Central memory CD8-positive, alpha-beta T cell (primary cell): ENCODE measurements at places on chromosomes 16 and 17.
A peak's percentile ranks its signal among the peaks of the same experiment; 100 is the strongest.

- DNase-seq: no peak
Measured at GRCh38 chr17:69228576-69228975, at the start of gene ABCA10. Gene ABCA10 (minus strand): TSS chr17:69228824. CDS start chr17:69225358, 3,466 bp downstream.

DNA sequence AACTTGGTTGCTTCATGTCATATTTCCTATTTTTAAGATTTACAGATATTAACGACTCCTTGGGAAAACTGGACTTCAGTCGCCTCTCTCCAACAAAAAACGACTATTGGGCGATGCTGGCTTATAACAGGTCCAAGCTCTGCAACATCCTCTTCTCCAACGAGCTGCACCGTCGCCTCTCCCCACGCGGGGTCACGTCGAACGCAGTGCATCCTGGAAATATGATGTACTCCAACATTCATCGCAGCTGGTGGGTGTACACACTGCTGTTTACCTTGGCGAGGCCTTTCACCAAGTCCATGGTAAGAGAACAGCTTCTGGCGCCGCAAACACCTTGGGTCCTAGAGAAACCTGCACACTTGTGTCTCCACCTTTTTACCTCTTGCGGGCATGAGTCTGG is 333.0 kb downstream of the WWOX start:
- DNase-seq: no peak

GRCh38 chr17:61140081-61140786 is 259.4 kb upstream of the TBX2 start:
- no peak for DNase-seq

GRCh38 chr16:54654429-54654828 is 276.2 kb upstream of the IRX5 start:
- no peak for DNase-seq

- no peak for DNase-seq
Measured at GRCh38 chr17:78304549-78305037, 55.3 kb downstream of the SOCS3 start.

DNA sequence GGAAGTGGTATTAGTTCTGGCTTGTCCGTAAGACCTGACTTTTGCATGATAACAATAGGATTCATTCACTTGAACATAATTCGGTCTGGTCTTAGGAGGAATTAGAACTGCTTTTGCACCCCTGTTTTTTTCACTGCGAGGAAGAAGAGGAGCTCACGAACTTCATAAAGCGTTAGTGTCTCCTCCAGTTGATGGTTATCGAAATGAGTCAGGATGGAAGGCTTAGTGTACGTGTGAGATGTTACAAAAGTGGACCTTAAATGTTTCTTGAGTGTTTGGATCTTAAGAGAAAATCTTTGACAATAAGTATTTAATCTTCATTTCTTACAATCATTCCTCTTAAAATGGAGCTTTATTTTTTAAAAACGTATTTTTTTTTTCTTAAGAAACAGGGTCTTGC is 52.8 kb downstream of the USP10 start:
- DNase-seq: no peak

- no peak for DNase-seq
Measured at GRCh38 chr16:54748611-54749190, 182.0 kb upstream of the IRX5 start.

DNA sequence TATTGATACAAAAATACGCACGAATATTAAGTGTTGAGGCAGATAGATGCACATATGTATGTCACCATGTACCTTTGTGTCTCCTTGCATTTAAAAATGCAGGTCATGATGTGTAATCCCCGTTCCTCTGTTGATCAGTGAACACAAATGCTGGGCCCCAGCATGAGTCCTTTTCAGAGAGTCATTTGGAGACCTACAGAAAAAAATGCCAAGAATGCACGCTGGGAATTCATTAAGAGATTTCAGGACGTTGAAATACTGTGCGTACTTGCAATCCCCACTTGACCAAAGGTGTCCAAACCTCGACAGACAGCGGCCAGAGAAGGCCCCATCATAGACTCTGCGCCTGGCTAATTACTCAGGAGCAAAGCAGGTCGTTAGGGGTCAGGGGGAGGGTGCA is 496.0 kb downstream of the MAF start:
- DNase-seq: no peak

GRCh38 chr16:72917051-72917450 is 130.9 kb downstream of the ZFHX3 start:
- DNase-seq: no peak

DNA sequence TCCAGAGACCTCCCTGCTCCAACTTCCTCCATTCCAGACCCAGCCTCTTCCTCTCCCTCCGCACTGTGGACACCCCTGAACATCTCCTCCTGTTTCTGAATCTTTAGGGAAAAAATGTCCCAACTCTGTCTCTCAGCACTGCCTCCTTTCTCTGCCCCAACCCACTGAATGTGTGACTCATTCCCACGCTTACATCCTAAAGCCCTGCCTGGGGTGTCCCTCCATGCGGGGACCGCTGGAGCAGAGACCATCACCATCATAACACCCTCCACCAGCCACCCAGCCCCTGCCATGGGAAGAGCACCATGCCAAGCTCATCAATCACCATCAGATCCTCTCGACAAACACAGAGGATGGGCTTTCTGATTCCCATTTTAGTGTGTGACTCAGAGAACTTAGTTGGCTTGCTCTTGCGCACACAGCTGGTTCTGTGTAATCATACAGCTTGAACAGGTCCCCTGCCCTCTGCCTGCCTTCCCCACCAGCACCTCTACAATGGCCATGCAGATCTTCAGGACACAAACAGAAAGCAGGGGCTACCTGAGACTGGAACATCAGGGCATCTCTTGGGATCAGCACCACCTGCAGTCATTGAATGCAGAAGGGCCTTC is 10.7 kb downstream of the RPRML start:
- no peak for DNase-seq

GRCh38 chr16:59459806-59460205 is 725.7 kb upstream of the GOT2 start:
- DNase-seq: no peak

GRCh38 chr16:82016964-82017363 is 5.7 kb upstream of the SDR42E1 start:
- DNase-seq: no peak

DNA sequence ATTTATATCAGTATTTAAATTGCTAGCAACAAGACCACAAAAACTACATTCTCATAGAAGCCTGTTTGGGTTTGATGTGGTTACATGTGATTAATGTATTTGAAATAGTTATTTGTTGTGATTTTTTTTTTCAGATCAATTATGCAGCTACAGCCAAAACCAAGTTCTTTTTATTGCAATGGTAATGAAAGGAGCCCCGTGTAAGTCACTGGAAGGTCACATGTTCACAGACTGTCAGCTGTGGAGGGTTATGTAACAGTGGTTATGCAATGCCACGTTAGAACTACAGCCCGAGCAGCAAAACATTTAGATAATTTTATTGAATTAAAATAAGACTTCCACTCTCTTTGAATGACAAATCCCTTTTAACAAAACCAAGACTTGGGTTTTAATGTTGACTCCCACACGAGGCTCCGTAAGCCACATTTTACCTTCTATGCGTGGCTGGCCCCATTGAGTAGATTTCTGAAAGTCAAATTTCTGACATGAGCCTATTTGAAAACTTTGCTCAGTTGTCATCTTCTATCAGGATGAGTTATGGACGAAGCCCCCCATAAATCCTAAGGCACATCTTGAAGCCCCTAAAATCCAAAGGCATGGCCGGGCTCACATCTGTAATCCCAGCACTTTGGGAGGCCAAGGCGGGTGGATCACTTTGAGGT is 41.8 kb upstream of the SEC14L1 start:
- no peak for DNase-seq

DNA sequence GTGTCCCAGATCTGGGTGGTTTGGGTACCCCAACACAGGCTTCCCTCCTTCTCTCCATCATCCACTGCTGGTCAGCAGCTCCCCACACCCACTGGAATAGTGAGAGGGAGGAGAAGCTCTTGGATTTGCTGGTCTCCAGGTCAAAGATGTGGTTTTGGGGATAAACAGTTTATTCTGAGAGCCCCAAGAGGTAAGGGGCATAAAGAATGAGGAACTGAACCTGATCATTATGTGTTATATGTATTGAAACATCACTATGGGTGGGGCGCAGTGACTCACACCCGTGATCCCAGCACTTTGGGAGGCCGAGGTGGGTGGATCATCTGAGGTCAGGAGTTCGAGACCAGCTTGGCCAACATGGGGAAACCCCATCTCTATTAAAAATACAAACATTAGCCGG is 3.9 kb downstream of the DPEP2 start:
- no peak for DNase-seq

GRCh38 chr17:50128441-50129352 is 1.3 kb downstream of the SAMD14 start:
- no peak for DNase-seq

GRCh38 chr16:27920391-27920891 is 143.1 kb downstream of the GSG1L start:
- DNase-seq: no peak

DNA sequence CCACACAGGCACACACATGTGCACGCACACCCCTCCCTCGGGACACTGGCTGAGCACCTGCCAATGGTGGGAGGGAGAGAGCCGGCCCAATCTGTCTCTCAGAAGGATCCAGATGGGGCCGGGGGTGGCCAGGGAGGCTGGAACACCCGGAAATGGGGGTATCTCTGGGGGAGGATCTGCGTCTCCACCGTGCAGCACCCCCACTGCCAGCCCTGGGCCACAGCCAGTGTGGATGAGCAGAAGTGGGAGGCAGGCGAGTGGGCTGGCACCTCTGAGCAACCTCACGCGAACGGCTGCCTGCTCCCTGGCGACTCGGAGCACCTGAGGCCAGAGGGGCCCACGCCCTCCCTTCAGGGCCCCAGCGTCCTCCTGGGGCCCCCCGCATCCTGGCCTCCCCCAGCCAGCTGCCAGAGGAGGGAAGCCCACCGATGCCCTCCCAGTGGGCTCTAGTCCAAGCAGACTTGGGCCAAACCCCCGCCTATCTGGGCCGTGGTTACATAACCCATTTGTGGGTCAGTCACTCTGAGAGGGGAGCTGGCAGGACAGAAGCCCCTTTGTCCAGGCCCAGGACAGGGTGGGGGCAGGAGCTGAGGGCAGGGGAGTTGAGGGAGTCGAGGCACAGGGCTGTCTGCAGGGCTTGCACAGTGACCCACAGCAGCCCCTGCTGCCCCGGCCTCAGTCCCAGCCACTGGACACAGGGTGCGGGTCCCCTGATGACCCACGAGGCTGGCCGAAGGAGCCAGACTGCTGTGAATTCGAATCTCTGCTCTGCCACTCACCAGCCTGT is 5.6 kb downstream of the CASKIN1 start:
- no peak for DNase-seq

DNA sequence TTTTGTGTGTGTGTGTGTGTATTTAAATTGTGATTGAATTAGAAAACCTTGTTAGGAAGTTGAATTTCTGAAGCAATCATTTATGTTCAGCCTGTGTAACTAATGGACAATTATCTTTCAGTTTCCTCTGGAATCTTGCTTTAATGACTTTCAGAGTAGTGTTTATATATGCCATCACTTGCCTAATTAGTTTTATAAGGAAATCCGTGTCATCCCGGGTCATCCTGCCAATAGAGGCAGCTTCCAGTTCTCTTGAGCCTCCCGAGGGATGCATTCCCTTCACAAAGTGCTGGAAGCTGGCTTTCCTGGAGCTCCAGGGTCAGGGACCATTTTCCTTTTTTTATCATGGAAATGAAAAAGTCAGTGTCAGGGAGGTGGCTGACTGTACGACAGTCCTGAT is 42.9 kb downstream of the PRKCA start:
- no peak for DNase-seq

- no peak for DNase-seq
Measured at GRCh38 chr17:10177913-10178505, 20.4 kb downstream of the GAS7 start.

GRCh38 chr17:80285237-80285920 is 24.7 kb downstream of the RNF213 start:
- no peak for DNase-seq

DNA sequence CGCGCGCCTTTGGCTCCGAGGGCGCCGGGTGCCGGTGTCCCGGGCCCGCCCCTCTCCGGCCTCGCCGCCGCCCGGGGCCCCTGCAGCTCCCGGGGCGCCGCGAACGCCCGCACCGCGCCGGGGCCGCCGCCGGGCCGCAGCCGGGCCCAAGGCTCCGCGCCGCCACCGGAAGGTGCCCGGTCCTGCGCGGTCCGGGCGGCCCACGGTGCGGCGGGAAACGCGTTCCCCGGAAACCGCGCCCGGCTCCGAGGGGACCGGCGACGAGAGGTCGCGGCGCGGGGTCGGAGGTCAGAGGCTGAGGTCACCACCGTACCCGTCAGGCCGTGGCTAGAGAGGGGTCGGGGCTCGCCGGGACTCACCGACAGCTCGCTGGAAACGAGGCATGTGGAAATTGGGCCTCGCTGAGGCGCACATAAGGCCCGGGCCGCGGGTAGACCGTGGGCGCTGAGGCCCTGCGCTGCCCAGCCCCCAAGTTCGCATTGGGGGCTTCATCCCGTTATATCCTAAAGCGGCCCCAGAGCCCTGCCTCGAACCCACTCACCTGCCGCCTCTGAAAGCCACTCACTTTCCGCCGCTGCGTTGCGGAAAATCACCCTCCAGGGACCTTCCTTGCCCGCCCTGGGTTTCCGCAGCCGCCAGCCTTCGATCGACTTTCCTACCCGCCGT is at the start of gene DUS1L:
Gene DUS1L (minus strand): TSS at position 167 of the 666 bp plus-strand sequence. CDS start 745 bp downstream, outside the sequence.
- DNase-seq: peak; percentile 63

GRCh38 chr17:52383493-52384100 is 225.1 kb upstream of the CA10 start:
- no peak for DNase-seq

GRCh38 chr17:36623281-36623680 is 21.9 kb downstream of the MRM1 start:
- no peak for DNase-seq

- no peak for DNase-seq
Measured at GRCh38 chr16:69618307-69618706, 52.5 kb downstream of the NFAT5 start.

- no peak for DNase-seq
Measured at GRCh38 chr17:16879686-16880085, 92.2 kb downstream of the TNFRSF13B start.
